Femur (tissue), 1 donor: ENCODE measurements at places on chromosomes 3 and 15.

- no peak for DNase-seq
Observed at GRCh38 chr15:101276501-101277037, 716 bp downstream of the SELENOS start.

DNA sequence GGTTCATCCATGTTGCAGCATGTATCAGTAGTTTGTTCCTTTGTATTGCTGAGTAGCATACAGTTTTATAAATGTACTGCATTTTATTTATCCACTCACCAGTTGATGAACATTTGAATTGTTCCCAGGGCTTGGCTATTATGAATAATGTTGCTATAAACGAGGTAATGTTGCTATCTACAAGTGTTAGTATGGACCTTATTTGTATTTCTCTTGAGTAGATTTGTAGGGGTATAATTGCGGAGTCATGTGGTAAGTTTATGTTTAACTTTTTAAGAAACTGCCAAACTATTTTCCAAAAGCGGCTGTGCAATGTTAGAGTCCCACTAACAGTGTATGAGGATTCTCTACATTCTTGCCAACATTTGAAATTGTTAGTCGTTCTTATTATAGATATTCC is 13.0 kb downstream of the GPR160 start:
- DNase-seq: no peak

- DNase-seq: no peak
Observed at GRCh38 chr3:172096881-172097420, 57.6 kb downstream of the FNDC3B start.

- DNase-seq: no peak
Observed at GRCh38 chr15:93372208-93372864, 283.3 kb upstream of the RGMA start.

DNA sequence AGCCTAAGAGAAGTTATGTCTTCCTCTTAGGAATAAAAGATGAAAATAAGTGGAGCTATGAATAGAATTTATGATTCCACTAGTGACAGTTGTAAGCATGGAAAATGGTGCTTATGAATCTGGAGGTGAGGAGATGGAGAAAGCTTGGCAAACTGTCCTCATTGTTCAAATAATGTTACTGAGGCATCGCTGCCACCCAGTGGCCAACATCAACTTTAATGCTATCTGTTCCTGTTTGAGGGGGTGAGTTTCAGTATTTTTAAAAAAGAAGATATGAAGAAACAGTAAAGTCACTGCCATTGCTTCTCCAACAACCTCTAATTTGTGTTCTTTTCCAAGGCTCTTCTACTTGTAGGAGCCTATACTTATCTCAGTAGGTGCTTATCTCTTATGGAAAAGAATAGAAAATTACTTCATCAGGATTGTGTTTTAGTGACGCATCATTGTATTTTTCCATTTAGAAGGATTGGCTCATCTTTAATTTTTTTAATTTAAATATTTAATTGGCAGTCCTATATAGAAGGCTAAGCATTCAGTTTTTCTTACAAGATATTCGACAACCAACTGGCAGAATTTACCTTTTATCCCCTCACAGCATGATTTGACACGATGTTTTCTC is 260.4 kb upstream of the P2RY1 start:
- peak; percentile 56 for DNase-seq

DNA sequence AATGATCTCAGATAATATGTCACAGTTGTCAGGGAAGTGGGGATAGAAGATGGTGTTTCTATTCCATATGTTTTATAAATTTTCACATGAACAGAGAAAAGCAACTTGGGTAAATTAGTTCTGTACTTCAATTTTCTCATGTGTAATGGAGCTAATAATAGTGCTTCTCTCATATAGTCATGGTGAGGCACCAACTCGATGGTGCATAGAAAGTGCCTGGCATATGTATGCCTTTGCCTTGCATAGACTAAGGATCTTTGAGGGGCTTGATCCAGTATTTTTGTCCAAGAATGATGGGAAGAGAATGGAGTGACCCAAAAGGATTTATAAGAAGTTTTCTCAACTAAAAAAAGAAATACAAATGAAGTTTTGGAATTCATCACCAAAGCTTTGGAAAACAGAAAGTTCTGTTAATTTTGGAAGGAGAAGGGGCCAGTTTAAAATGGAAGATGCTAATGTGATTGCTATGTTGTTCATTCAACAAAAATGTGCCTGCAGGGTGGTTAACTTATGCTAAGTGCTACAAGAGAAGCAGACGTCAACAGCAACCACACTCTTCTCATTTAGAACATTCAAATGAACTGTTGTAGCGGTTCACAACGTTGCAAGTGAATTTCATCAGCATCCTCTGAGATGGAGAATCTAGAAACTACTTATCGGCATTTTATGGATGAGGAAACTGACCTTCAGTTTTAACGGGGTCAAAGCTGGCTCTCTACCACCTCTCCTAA is 86.1 kb downstream of the RTP4 start:
- no peak for DNase-seq

GRCh38 chr15:101558221-101558941 is 68.9 kb upstream of the PCSK6 start:
- DNase-seq: peak; percentile 47

DNA sequence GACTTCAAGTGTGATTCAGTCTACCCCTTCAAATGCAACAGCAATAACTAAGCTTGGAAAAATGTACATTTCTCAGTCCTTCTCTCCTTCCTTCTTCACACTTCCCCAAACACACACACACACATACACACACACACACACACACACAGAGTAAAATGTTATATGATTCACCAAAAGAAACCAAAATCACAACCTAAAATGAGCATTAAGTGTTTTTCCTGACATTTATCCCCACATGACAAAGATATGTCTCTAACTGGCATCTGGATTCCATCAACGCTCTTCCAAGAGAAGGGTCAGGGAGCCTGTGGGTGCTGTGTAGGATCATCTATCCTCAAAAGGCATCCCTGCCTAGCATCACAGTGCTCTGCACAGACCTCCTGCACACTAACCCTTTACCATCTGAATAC is 21.0 kb downstream of the PDZRN3 start:
- no peak for DNase-seq

GRCh38 chr3:136311968-136312367 is 61.8 kb downstream of the PCCB start:
- no peak for DNase-seq

DNA sequence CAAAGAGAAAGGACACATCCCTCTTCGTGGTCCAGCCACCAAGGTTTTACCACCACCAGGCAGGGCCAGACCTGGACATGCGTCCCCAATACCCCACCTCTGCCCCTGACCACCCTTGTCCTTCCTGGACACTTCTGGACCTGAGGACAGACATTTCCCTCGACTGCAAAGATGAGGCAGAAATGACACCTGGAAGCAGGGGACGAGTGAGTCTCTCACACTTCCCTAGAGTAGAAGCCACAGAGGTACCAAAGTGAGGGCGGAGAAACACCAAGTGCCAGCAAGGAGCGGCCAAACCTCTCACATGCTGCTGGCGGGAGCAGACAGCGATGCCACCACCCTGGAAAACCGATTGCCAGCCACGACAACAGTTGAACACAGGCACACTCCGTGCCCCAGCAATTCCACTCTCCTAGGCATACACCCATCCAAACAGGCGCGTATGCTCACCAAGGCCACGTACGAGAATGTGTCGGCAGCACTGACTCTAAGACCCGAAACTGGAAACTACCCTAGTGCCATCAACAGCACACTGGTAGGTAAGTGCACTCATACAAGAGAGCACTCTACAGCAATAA is 207.0 kb upstream of the NSMCE3 start:
- no peak for DNase-seq

- no peak for DNase-seq
Observed at GRCh38 chr3:115548611-115549010, 74.7 kb upstream of the GAP43 start.

- no peak for DNase-seq
Observed at GRCh38 chr3:193782276-193782647, 189.3 kb downstream of the OPA1 start.
